ENCODE measurements at places on chromosomes 6 and 20. TPM values are rescaled to one million over a fixed set of nuclear protein-coding genes. Genes with fewer than 3 reads are reported as not detected.

The DAAM2 gene
- 0.13 TPM for total RNA-seq

The BPIFB2 gene
- total RNA-seq: not detected

The GPR6 gene
- total RNA-seq: not detected

The PEDS1 gene
- total RNA-seq: 66.4 TPM

The DEF6 gene
- total RNA-seq: 0.05 TPM

The EPHA7 gene
- 0.11 TPM for total RNA-seq
